ENCODE measurements at places on chromosomes 5 and 9.

DNA sequence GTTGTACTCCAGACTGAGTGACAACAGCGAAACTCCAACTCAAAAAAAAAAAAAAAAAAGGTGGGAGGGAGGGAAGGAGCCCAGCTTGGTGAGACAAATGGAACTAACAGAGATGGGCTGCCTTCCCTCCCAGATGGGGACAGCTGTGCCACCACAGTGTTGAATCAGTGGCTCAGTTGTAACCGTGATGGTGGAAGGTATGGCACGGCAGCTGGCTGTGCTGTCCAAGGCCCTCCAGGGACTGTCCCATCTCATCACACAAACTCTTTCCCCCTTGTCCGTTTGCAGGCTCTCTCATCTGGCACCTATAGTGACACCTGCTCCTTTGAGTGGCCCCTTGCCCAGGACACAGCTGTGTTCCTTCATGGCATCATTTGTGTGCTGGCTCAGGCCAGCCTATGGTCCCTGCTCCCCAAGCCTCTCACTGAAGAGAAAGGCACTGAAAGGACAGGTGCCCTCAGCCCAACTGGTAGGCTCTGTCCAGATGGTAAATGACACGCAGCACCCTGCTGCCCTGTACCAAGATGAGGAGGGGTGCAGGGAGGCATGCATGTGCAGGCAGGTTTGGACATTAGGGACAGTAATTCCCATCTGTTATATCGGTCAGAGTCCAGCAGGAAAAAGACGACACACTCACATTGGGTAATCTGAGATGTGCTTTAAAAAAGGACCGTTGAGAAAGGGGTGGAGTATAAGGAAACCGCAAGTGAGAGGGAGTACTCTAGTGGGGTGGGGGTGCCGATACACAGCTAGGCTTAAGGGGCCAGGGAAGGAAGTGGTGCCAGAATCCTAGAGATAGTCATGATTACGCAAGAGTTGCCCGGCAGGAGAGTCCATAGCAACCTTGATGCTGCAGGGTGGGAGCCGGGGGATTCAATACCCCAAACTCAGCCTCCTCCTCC is 4.3 kb downstream of the SMIM33 start:
- no peak for DNase-seq

GRCh38 chr5:369151-369868 is 47.8 kb downstream of the AHRR start:
- no peak for DNase-seq

DNA sequence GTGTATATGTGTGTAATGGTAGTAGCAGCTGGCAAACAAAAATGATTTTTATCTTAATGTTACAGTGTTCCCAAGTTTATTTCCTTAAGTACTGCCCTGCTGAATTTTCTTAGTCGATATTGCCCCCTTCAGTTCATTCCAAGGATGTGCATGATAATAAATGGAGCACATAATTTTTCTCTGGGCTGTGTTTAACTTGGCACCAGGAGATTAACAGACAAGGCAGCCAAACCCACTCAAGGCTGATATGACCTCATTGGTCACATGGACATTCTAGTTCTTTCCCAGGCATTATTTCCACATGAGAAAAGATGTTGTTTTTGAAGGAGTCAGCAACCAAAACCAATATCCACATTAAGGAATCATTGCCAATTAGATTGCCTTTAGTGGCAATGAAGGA is 61.8 kb downstream of the COX7C start:
- DNase-seq = no peak

- DNase-seq = no peak
These were observed 25.2 kb upstream of the TNIP1 start for GRCh38 chr5:151106043-151106442.

DNA sequence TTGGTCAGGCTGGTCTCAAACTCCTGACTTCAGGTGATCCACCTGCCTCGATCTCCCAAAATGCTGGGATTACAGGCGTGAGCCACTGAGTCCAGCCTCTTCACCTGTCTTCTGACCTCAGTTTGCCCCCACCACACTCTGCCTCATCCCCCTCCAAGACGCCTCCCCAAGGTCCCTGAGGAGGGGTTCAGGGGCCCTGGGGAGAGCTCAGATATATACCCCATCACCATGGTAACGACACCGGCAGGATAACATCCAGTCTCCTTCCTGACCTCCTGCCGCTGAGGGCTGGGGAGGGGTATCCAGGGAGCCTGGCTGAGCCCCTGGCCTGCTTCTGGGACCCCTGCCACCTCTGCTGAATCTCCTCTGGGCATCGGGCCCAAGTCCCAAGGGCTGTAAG is 19.7 kb upstream of the PSD2 start:
- no peak for DNase-seq

GRCh38 chr9:131337131-131337848 is 47.8 kb downstream of the PLPP7 start:
- no peak for DNase-seq

GRCh38 chr9:13942201-13942600 is 371.7 kb downstream of the NFIB start:
- DNase-seq = no peak

DNA sequence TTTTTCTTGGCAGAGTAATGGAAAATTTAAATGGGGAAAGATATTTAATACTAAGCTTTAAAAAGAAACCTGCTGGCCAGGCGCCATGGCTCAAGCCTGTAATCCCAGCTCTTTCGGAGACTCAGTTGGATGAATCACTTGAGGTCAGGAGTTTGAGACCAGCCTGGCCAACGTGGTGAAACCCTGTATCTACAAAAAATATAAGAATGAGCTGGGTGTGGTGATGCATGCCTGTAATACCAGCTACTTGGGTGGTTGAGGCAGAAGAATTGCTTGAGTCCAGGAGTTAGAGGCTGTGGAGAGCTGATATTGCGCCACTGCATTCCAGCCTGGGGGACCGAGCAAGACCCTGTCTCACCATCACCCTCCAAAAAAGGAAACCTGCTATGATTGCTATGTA is 32.8 kb downstream of the TUT7 start:
- DNase-seq = no peak

DNA sequence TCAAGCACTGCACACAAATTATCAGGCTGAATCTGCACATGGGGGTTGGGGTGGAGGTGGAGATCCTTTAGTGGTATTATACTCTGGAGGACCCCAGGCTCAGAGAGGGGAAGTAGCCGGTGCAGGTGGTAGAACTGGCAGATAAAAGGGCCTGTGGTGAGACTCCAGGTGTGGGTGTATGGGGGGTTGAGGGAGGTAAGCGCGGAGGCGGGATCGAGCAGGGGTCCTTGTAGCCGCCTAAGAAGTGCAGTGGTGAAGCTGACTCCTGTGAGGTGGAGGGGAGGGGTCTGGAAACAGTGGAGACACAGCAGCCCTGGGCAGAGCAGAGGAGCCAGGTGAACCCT is 841 bp downstream of the ACSL6 start:
- no peak for DNase-seq

GRCh38 chr5:133155326-133155969 is 103.6 kb downstream of the HSPA4 start:
- no peak for DNase-seq

DNA sequence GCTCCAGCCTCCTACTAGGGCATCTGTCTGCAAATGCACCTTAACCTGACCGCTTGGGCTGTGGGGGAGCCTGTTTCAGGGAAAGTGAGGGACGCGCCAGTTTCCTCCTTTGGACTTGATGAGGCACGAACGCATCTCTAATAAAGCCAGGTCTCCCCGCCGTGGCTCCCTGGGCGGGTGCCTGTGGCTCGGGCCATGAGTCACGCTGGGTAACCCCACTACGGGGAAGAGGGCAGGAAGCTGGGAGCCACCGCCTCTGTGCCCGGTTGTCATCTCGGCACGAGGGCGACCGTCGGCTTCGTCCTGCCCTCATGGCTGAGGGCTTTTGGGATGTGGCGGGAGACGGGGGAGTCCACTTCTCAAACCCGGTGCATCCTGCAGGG is 12.1 kb downstream of the NOTCH1 start:
- DNase-seq = no peak

DNA sequence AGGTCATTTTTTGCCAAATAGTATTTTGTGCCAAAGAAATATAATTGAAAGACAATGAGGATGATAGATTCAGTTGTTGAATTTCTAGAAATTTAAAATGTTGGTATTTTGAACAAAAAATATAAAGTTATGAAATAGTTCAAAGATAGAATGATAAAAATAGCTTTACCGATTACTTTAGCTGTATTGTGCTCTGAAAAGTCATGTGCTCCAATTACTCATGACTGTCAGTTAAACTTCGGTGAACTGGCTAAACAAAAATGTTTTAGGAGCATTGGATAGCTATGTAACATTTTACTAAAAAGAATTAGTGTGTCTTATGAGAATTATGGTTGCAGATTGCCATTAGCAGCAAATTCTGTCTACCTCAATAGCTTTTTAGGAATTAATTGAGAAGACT is 177.3 kb upstream of the VCAN start:
- no peak for DNase-seq

DNA sequence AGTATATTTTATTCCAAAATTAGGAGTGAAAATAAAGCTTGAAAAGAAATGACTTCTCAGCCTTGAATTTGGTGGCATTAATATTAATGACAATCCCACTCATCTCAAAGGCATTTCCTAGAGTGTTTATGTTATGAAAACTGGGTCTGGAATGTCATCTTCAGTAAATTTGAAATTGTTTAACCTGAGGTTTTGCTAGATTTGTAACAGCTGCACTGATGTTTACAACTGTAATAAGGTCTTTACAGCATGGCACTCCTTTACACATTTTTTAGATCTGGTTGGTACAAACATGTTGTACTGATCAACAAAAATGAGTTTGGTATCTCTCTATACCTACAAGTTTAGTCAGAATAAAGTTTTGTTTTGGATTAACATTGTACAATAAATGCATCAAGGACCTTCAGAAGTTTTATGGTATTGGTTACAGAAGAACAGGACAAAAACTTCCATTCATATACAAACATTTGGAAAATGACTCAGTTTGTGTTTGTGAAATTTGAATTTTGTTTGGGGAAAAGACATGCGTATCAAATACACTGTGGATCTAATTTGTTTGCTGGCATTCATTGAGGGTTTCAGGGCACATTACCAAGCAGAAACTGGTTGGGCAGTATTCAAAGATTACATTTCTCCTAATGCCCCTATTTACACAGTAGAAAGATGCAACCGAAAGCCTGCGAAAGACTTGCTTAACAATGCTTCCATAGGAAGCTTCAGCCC is 11.6 kb downstream of the FANCC start:
- DNase-seq = no peak

DNA sequence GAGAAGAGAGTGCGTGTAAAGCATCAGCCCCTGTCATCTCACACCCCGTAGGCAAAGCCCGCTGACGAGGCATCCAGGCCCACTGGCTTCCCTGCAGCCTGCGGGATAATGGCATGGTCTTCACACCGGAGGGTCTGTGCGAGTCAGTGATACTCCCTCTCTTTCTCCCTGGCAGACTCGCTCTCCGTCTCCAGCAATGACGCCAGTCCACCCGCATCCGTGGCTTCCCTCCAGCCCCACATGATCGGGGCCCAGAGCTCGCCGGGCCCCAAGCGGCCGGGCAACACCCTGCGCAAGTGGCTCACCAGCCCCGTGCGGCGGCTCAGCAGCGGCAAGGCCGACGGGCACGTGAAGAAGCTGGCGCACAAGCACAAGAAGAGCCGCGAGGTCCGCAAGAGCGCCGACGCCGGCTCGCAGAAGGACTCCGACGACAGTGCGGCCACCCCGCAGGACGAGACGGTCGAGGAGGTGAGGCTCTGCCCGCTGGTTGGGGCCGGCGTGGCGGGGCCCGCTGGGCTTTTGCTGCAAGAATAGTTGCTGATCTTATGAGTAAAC is 120.7 kb upstream of the OTULINL start:
- DNase-seq = no peak

DNA sequence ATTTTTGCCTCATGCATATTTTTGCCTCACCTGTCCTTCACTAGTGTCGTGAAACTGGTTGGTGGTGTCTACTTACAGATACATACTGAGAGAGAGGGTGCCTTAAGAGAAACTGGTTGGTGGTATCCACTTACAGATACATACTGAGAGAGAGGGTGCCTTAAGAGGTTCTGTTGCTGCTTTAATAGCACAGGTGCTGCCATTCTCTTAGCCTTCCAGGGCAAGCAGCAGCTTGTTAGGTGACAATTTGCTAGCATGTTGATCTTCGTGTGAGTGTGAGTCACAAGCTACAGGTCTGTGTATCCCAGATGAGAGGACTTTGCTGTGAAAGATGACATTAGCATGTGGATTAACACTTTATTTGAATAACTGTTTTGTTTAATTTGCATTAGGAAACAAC is 1.4 kb downstream of the PTTG1 start:
- no peak for DNase-seq

- no peak for DNase-seq
These were observed 295.4 kb upstream of the RIOK2 start for GRCh38 chr5:97478483-97478882.

- DNase-seq = no peak
These were observed 63.2 kb upstream of the FYB1 start for GRCh38 chr5:39282561-39282960.

- no peak for DNase-seq
These were observed 172.2 kb downstream of the DAB2IP start for GRCh38 chr9:121823451-121824169.

GRCh38 chr9:91937056-91937455 is 13.0 kb downstream of the ROR2 start:
- DNase-seq = no peak

GRCh38 chr9:4861736-4862451 is 69.2 kb downstream of the RCL1 start:
- DNase-seq = no peak

- DNase-seq = no peak
These were observed 64.0 kb upstream of the FYB1 start for GRCh38 chr5:39283231-39283818.

DNA sequence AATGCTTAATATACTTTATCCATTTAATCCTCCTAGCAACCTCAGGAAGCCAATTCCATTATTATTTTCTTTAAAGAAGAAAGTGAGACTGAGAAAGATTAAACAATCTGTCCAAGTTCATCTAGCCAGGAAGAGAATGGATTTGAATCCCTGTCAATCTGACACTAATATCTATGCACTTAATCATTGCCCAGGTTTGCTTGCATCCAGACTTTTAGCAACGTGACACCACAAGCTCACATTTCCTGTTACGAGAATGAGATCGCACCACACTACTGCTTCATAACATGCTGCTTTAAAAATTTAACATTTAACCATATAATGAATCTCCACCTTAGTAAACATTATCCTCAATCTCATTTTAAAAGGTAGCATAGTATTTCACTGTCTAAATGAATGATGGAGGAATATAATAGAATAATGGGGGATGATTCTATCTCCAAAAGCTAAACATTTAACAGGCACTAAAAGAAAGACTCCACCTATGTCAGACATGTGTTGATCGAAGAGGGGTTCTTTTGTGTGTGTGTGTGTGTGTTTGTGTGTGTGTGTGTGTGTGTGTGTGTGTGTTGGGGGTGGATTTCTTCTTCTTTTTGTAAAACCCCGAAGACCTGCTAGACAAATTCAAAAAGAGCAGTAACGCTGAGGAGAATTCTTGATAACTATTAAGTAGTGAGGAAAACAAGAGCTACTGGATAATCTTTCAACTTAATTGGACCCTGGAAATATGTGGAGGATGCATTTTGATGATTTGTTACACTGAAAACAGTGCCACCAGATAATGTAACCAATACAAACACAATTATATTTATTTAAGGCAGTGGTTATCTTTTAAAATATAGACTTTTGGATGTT is 138.7 kb upstream of the NR3C1 start:
- no peak for DNase-seq
